Pulmonary artery endothelial cell (primary cell): ENCODE measurements at places on chromosomes 6 and 20.

- no peak for DNase-seq
Measured at GRCh38 chr20:19626896-19627295, 131.2 kb upstream of the RIN2 start.

GRCh38 chr20:19428324-19428723 is 215.9 kb downstream of the SLC24A3 start:
- DNase-seq, result no peak

DNA sequence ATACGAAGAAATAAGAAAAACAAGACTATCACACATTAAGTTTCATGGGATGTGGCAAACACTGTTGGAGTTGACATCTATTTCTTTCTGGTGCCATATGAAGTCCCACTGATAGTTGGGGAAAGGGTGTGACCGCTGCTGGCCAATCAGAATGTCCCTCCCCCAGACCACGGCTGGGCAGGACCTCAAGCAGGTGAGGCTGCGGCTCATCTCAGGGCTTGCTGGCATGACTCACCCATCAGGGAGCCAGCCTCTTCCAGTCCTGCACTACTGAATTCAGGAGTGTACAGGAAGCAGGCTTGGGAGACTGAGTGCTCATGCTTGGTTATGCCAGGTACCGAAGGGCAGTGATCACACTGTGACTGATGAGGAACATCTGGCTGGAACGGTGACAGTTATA is 18.9 kb downstream of the PREP start:
- DNase-seq, result no peak

- DNase-seq, result no peak
Measured at GRCh38 chr6:31968791-31969711, 2.9 kb downstream of the DXO start.

DNA sequence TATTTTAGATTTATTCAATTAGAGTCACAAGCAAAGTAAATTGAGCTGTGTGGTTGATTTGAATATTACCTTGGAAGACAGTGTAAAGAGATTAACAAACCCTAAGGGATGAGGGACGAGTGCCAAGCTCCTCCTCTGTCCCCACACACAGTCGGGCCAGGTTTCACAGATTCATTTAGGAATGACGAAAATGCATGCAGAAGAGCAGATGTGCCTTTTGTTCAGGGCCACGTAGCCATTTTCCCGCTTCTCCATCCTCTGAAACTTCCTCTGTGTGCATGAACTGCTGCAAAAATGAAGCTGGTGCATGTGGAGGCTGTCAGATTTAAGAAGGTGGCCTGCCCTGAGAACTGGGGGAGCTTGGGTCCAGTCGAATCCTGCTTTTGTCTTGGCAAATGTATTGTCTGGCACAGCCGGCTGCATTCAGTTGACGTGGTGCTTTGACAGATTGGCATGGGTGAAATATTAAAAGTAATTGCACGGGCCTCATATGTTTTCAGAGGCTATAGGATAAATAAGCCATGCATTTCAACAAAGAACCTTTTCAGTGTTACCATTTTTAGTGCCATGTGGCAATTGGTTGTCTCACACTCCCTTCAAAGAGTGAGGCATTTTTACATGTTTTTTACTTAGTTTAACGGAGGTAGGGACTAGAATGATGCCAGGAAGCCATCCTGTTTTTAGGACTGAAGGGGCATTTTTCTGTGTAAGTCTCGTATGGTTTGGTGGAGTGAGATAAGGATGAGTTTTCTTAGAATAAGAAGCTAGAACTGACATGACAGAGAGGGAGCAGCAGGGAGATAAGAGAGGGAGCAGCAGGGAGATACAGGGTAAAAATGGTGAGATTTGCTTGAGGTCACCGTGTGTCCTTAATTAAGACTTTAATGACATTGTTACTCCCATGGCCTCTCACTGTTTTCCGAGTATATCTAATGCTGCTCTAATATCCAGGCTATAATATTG is 361.1 kb downstream of the NRN1 start:
- DNase-seq, result no peak

DNA sequence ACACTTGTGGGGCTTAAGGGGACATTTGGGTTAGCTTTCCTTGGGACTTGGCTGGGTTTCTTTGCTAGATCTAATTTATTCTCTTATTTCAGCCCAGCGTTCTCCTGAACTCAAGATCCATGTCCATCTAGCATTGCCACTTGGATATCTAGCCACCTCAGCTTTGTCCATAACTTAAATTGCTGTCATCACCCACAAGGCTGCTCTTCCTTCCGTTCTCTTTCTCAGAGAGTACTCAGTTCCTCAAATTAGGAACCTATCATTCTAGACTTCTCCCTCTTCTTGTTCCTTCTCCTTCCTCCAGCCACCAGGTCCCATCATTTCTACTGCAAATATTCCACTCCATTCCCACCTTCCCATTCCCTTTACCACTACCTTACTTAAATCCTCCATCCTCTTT is 4.3 kb downstream of the SMIM26 start:
- no peak for DNase-seq

DNA sequence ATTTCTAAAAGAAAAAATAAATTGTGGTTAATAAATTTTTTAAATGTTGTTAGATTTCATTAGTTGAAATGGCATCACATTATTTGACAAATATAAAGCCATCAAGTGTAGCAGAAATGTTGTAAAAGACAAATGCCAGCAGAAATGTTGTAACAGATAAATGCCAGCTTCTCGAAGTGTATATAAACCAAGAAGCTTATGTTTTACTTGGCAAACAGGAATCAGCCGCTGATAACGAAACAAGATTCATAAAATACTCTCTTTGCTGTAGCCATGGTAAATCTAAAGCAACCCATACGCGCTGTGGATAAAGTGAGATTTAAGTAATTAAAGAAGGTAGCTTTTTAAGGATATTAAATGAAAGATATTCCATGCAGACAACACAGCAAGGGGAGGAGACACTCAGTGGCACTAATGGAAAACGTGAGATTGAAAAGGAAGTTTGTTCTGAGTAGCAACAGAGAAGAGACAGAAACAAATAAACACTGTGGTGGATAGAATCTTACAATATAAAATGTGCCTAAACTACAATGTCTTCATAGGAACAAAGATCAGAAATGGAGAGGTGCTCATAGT is 29.6 kb downstream of the BTBD9 start:
- DNase-seq, result no peak

- no peak for DNase-seq
Measured at GRCh38 chr20:32482143-32482441, 103.0 kb downstream of the NOL4L start.

DNA sequence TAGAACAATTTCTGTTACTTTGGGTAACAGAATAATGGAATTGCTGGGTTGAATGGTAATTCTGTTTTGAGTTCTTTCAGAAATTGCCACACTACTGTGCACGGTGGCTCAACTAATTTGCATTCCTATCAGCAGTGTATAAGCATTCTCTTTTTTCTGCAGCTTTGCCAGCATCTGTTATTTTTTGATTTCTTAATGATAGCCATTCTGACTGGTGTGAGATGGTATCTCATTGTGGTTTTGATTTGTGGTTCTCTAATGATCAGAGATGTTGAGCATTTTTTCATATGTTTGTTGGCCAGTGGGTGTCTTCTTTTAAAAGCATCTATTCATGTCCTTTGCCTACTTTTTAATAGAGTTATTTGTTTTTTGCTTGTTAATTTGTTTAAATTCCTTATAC is 846.8 kb downstream of the KIF16B start:
- no peak for DNase-seq

DNA sequence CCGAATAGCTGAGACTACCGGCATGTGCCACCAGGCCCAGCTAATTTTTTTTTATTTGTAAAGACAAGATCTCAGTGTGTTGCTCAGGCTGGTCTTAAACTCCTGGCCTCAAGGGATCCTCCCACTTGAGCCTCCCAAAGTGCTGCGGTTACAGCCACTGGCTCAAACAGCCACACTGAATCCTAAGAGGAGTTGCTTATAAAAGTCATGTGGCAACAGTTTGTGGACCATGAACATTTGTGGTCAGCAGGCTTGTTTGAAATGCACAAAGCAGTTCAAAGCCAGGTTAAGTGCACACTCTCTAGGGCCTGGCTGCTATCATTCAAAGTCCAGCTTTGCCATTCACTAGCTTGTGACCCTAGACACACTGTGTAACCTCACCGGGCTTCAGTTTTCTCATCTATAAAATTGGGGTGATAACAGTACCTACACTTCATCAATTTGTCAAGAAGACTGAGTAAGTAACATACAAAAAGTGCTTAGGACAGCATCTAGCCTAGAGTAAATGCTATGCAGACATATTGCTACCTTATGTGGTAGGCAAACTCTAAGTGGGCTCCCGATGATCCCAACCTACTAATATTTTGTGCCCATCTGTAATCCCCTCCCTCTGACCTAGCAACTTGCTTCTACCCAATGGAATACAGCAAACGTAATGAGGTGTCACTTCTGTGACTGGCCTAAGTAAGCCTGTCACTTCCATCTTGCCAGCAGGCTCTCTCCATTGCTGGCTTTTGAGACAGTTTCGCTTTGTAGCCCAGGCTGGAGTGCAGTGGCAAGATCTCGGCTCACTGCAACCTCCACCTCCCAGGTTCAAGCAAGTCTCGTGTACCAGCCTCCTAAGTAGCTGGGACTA is 122.9 kb downstream of the ZMYND8 start:
- no peak for DNase-seq

GRCh38 chr6:20882014-20882413 is 347.8 kb downstream of the CDKAL1 start:
- no peak for DNase-seq

GRCh38 chr20:41380551-41381193 is 14.1 kb upstream of the EMILIN3 start:
- no peak for DNase-seq

DNA sequence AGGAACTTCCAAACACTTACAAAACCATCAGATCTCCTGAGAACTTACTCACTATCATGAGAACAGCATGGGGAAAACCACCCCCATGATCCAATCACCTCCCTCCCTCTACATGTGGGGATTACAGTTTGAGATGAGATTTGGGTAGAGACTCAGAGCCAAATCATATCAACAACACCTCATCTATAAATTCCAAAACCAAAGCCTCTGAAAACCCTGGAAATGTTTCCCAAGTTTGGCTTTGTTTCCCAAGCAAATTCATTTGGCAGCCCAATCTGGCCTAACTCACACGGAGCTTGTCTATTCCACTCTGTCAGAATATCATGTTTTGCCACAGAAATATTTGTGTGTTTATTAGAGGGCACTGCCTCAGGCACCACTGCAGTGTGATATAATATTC is 142.6 kb downstream of the COL9A1 start:
- DNase-seq, result no peak

GRCh38 chr6:35044145-35044745 is 96.9 kb downstream of the TCP11 start:
- peak; percentile 86 for DNase-seq

DNA sequence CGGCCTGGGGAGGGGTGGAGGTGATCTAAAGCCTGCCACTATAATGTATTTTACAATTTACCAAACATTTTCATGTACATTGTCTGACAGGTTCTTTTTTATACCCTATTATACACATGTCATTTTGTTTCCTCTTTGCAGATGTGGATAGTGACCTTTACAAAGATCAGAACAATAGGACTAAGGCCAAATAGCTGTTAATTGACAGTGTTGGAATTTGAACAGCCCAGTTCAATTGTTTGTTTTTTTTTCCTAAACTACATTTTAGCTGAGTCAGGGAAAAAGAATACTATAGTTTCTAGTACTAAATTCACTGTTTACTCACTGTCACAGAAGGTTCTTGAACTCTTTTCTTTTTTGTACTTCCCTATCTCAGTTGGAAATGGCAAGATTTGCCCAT is 40.2 kb downstream of the PGM3 start:
- DNase-seq, result no peak

- no peak for DNase-seq
Measured at GRCh38 chr20:47765271-47765670, 20.0 kb downstream of the SULF2 start.

DNA sequence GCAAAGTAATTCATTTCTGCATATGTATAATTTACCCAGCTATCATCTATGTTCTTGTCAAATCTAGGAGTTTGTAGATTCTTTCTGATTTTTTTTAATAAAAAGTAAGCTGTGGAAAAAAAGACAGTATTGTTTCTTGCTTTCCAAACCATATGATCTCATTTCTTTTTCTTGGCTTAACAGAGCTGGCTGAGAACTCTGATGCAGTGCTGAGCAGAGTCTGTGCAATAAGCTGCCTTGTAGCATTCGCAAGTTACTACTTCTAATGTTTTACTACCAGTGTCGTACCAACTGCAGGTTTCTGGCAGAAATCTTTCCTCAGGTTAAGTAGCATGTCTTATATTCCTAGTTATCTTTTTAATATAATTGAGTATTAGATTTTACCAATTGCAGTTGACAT is 15.6 kb downstream of the RRBP1 start:
- no peak for DNase-seq
